ENCODE measurements at places on chromosomes 2 and 18. TPM values are rescaled to one million over a fixed set of nuclear protein-coding genes. Genes with fewer than 3 reads are reported as not detected.

SERPINB12 gene
- total RNA-seq: not detected

REG1B gene
- total RNA-seq: not detected

HDLBP gene
- 486 TPM for total RNA-seq

- H3K4me3 ChIP-seq: no peak overlapping the region
- no peaks in the 10 kb centered on the region for H3K27me3 ChIP-seq
- H3K36me3 ChIP-seq: no peaks in the 10 kb centered on the region
- H3K27ac ChIP-seq: no peak overlapping the region
- no peak for DNase-seq
Measured at GRCh38 chr2:189267925-189268579, 88.5 kb upstream of the COL5A2 start.

NT5C1B gene
- total RNA-seq: not detected
